ENCODE measurements at places on chromosomes 3 and 15.
A peak's percentile ranks its signal among the peaks of the same experiment; 100 is the strongest.

DNA sequence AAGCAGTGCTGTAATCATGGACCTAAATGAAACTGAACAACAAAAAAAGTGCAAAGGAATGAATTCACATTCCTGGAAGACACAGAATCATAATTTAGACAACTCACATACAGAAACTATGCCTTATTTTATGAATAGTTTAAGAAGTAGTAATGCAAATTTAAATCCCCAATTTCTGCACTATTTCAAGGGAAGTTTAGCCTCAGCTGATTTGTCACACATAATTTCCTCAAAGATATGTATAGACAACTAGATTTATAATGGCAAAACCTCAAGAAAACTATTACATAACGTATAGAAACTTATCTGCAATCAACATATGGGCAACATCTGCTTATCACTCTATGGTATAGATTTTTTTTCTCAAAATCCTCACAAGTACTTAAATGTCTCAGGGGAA is 7.8 kb upstream of the PTX3 start:
- no peak for DNase-seq

- no peak for DNase-seq
These were observed 105.5 kb downstream of the PLD1 start for GRCh38 chr3:171704814-171705213.

GRCh38 chr3:159634483-159634882 is 354.2 kb upstream of the IL12A start:
- DNase-seq: no peak

DNA sequence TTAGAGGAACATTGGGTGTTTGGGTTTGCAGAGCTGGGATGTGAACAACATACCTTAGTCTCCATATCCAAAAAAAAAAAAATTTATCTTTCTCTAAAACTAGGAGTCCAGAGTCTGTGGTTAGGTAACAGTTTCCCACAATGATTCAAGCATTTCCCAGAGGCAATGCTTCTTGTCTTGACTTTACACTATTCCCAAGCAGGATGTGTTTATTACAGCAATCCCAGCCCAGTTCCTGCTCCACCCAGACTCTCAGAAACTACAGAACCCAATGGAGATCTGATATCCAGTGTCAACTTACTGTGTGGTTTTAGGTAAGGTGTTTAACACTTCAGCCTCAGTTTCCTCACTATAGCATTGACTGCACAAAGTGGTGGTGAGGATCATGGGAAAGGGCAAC is 2.3 kb upstream of the C3orf62 start:
- DNase-seq: no peak

DNA sequence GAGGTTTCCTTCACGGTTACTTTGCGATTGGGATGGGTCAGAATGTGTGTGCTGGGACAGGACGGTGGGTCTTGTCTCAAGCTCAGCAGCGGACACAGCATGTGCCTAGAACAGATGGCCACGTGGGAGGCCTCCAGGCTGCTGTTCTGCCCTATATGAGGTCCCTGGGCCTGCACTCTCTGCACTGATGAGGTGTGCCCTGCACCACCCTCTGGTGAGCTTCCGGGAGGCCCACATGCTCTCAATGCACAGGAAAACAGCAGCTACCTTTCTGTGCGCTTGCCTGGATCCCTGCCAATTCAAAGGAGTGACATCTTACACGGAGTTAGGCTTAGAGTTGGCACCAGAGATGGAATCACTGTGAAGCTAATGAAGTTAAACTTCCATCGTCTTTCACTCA is 59.8 kb downstream of the BOC start:
- DNase-seq: peak; percentile 56

DNA sequence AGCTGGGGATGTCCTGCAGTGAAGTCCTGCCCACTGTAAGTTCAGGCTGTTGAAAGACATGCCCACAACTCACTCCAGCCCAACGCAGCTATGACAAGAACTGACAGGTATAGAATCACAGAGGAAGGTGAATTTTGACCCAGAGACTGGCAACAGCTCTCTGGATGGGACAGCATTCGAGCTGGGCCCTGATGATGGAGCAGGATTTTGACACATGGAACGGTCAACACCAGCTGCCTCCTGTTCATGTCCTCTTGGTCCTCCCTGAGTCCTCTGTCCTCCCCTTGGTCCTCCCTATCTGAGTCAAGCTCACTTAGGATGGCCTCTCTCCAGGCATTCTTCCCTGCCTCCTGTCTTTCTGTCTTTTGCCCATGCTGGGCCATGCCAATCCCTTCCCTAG is 15.2 kb upstream of the ACAN start:
- no peak for DNase-seq

- no peak for DNase-seq
These were observed 1248.4 kb downstream of the NSUN3 start for GRCh38 chr3:95311272-95311671.

DNA sequence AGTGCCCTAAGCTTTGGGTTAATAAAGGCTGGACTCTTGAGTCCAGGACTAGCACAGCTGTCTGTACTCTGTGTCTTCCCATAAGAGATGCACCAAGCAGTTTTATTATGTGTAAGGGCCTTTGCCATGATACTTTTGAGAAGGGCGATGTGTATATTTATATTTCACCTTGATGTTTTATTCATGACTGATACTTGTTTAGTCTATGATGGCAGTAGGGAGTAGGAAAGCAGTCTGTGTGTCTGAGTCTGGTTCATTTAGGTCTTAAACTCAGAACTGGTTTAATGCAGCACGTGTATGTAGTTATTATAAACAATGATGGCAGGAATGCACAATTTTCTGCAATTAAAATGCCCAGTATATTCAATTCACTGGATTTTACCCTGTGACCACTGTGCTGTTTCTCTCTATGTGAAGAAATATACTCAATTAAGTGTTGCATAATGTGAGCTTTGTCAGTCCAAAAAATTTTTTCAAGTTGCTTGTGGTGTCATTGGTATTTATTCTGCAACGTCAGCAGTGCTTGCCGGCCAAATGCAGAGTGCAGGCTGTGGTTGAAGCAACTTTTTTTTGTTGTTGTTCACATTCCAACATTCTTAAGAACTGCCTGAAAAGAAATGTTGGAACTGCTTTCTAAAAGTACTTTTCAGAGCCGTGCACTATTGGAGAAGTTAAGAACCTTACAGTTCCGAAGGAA is 423.7 kb upstream of the SEMA6D start:
- no peak for DNase-seq

DNA sequence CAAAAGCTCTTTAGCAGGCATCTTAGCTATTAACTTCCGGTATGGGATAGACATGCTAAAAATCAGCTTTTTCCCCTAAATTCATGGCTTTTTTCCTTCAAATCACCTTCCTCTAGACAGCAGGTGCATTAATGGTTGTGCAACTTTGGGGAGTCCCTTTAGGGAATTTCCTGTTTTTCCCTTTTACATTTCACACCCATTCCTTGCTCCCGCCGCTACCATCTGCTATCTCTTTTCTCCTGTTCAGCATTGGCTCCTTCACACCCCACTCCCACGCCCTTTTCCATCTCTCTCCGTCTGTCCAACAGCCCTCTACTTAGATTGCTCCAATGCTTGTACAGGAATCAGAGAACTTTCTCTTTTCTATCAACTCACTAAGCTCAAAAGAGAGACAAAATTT is 43.4 kb downstream of the FEZF2 start:
- no peak for DNase-seq

- DNase-seq: no peak
These were observed 5.7 kb downstream of the NT5DC2 start for GRCh38 chr3:52527732-52528585.
